ENCODE measurements at places on chromosomes 11 and 22.
A peak's percentile ranks its signal among the peaks of the same experiment; 100 is the strongest.

GRCh38 chr11:36130401-36130800, 158.8 kb downstream of the COMMD9 start:
- no peak for DNase-seq

- DNase-seq, result no peak
Measured at GRCh38 chr22:26615149-26615548, 2.7 kb downstream of the CRYBB1 start.

GRCh38 chr11:78449866-78450265, 32.2 kb upstream of the GAB2 start:
- DNase-seq, result no peak

- DNase-seq, result no peak
Measured at GRCh38 chr11:68106165-68106940, 14.8 kb downstream of the CHKA start.

- DNase-seq, result no peak
Measured at GRCh38 chr11:70142221-70142875, 60.7 kb upstream of the FADD start.

DNA sequence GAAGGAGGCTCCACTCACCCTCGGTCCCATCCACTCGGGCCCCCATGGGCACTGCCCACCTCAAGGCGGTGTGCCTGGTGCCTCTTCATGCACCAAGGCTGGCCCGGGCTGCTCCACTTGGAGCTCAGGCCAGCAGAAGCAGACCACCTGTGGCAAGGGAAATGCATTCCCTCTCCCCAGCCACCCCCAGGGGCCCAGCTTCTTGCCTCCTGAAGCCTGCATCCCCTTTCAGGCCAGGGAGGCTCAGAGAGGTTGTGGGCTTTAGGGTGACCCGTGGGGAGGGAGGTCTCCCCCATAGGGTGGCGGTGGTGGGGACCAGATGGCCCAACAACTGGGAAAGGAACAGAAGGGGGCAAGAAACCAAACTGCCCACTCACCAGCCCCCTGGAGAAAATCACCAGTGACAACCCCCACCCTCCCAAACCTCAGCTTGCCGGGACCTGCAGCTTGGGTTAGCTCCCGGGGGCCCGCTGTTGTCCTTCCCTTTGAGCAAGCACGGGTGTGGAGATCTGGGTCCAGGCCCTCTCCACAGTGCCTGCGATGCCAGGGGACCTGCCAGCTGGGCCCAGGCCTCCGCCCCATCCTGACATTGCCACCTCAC, 8.4 kb downstream of the CBX6 start:
- no peak for DNase-seq

DNA sequence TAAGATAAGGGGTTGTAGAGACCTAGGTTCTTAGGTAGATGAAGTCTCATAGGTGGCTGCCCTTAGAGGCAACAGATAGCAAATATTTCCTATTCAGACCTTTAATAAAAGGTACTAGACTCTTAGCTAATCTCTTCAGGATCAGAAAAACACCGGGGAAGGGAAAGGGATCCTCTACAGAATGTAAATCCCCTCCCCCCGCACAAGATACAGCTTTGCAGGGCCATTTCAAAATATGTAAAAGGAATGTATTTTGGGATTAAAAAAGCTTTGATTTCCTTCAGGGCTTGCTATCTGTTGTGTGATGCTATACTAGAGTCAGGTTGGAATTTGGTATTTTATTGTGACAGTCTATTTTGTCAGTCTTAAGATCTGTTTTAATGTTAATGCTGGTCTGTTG, 113.2 kb downstream of the SWAP70 start:
- no peak for DNase-seq

GRCh38 chr22:33440756-33441155, 382.6 kb upstream of the SYN3 start:
- DNase-seq, result peak; percentile 44

- DNase-seq, result no peak
Measured at GRCh38 chr11:17611049-17611448, 64.0 kb downstream of the OTOG start.

GRCh38 chr22:37079668-37080171, 28.2 kb downstream of the KCTD17 start:
- DNase-seq, result peak; percentile 8

GRCh38 chr11:119795231-119795630, 66.2 kb upstream of the NECTIN1 start:
- peak; percentile 69 for DNase-seq

DNA sequence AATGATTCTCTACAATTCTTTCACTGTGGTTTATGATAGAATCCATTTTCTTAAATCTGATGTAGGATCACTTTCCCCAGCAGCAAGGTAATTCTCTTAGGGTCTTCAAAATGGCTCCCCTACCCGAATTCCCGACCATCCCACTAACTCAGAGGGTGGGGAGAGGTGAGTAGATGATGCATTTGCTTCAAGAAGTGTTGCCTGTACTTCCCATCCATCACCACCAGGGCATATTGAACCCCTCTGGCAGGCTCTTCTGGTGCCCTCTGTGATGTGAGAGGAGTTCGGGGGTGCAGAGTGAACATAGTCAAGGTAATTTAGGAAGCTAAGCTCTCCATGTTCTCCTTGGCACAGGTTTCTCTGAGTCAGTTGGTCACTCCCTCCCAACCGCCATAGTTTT, 52.3 kb downstream of the ZNRF3 start:
- no peak for DNase-seq

- DNase-seq, result no peak
Measured at GRCh38 chr11:73565804-73566203, 32.1 kb downstream of the FAM168A start.

DNA sequence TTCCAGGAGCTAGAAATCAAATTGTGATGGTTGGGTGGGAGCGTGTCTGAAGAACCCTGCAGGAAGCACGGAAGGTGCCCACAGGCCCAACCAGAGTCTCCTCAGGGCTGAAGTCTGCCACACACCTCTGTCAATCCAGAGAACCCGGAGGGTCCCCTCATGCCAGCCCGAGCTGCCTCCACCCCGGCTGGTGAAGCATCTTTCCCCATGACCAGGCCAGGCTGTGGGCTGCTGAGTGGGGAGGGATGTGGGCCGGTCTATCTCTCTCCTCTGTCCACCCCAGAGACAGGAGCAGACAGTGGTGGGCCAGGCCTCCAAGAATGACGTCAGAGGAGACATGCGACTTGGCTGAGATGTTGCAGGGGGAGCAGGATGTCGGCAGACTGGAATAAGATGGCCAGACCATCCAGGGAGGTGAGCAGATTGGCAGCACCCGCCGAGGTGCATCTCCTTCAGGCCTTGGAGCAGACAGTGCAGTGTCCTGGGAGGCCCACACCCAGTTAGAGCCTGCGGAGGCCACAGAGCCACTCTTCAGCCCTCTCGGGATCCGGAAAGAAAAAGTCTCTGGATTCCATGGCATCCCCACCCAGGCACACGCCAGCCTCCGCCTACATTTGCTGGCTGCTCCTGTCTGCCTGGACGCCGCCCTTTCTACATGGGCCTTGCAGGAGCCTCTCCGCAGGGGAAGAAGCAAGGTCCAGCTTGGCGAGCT, 1524.9 kb downstream of the BRD1 start:
- DNase-seq, result no peak

DNA sequence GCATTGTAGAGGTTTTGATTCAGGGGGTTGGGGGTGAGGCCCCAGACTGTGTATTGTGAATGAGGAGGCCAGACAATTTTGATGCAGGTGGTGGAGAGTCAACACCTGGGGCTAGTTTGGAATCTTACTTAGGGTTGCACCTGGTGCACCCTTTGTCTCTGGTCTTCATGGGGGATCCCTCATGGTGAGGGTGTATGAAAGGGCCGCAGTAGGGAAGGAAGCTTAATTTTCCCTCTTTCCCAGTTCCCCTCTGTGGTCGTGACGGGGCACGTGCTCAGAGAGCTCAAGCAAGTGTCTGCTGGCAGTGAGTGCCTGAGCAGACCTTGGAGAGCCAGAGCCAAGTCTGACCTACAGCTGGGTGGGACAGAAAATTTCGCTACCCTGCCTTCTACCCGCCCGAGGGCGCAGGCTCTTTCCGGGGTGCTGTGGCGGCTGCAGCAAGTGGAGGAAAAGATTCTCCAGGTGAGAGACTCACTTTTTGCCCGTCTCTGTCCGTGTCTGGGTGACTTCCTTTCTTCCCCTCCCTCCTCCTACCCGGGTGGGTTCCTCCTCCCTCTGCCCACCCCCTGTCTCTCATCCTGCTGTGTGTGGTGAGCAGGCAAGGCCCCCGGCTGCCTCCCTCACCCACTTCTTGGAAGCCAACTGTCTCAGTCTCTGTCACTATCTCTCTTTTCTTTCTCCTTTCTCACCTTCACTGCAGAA, 131.7 kb downstream of the MICAL2 start:
- DNase-seq, result no peak

DNA sequence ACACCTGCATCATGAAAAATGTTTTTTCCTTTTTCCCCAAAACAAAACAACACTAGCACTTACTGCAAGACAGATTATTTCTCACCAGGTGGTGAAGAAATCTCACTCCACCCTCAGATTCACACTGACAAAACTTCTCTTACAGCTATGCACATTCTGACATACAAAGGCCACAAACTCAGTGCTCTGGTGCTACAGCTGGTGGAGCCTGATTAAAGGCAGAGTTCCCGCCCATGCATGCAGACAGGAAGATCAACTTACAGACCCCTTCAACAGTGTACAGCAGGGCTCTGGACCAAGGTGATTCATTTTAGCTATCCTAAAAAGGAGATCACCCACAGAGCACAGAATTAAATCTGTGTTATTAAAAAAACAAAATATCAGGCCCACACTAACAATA, 112.6 kb downstream of the CADM1 start:
- no peak for DNase-seq

DNA sequence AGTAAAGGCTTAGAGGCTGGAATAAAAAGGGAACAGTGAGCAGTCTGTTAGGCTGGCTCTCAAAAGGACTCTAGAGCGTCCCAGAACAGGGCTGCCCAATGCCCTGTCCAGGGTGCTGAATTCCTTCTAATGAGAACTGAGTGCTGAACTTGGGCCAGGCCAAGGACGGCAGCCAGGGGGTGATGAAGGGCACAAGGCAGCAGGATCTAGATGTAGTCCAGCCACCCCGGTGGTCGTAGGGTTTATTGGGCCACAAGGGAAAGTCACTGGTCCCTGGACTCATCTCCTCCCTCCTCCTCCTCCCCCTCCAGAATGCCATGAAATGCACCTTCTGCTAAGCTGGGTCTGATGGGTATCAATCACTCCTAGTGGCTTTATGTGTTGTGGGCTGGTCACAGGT, 19.2 kb downstream of the NPTXR start:
- peak; percentile 64 for DNase-seq

DNA sequence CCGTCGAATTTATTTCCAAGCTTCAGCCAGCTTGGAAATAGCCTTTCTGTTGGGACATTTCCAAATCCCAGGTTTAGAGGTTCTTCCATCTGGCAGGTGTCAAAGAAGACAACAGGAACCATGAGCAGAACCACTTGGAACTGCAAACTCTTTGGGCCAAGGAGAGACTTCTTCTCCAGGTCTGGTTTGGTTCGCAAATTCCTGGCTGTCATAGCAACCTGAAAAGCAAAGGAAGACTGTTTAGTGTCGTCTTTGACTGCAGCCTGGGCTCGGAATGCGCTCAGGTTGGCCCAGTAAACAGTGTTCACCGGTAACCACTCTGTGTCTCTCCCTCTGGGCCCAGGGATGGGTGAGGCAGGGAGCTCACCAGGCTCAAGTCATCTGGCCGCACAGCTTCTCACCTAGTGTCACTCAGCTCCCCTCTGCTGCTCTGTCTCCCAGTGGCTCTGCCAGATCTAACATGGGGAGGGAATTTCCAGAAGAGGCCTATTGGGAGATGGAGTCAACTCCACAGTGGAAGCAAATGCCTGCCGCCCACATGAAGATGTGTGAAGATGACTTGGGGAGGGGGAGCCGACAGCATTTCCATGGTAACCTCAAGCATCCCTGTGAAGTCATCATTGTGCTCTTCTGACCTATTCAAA, 11.9 kb upstream of the CLMP start:
- no peak for DNase-seq

- DNase-seq, result no peak
Measured at GRCh38 chr22:49179886-49180682, 647.6 kb downstream of the BRD1 start.

GRCh38 chr11:103844327-103845215, 191.9 kb upstream of the DDI1 start:
- DNase-seq, result no peak

DNA sequence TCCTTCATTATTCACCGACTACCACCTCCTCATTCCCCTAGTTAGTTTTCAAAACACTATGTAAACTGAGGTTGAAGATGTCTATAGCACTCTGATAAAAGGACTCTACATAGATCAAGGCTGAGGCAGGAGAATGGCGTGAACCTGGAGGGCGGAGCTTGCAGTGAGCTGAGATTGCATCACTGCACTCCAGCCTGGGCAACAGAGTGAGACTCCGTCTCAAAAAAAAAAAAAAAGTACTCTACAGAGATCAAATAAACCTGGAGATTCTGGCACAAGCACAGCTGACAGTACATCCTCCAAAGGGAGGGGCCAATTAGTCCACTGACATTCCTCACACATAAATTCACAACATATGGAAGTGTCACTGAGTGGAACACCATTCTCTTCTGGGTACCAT, 31.0 kb downstream of the TSG101 start:
- no peak for DNase-seq

GRCh38 chr11:68950762-68951161, 30.0 kb downstream of the MRGPRD start:
- no peak for DNase-seq

DNA sequence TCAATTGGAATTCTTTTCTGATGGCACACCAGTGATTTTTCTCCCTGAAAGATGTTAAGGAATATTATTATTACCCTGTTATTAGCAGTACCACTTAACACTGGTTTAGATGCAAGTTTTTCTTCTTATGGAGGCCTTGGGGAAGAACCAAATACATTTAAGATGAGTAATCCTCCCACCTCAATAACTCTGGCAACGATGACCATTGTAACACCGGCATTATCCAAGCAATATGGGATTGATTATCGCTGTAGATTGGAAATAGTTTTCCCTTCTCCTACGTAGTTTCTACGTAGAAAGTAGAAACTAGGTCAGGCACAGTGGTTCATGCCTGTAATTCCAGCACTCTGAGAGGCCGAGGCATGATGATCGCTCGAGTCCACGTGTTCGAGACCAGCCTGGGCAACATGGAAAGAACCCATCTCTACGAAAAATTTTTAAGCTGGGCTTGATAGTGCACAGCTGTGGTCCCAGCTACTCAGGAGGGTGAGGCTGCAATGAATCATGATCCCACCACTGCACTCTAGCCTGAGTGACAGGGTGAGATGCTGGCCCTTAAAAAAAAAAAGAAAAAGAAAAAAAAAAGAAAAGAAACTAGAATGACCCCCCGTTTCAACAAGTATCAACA, 45.5 kb downstream of the PACSIN2 start:
- DNase-seq, result no peak

- DNase-seq, result no peak
Measured at GRCh38 chr11:72686639-72687220, 12.5 kb upstream of the PDE2A start.

GRCh38 chr11:64291262-64291751, at the start of gene KCNK4:
Gene KCNK4 (plus strand): TSS chr11:64291302. CDS start chr11:64293019, 1,717 bp downstream.
- DNase-seq, result no peak
